Osteocyte (in vitro differentiated cells): ENCODE measurements at places on chromosomes 11 and 22. TPM values are rescaled to one million over a fixed set of nuclear protein-coding genes. Genes with fewer than 3 reads are reported as not detected.

DNA sequence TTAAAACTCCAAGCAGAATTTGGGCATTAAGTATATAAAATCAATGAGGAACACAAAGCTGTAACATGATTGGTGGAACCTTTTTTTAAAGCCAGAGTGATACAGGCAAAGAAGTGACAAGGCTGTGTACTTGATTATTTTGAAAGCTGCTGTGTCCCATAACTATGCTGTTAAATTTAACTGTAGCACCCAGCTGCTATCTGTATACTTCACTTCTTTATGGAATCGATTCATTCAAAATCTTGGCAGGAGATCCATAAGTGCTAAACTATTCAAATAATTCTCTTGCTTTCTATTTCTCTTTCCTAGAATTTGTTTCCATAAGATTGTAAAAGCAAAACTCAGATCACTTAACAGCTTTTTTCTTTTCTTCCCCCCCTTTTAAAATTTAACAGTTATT, 231.7 kb downstream of the DYNC2H1 start:
- no peak for DNase-seq

DNA sequence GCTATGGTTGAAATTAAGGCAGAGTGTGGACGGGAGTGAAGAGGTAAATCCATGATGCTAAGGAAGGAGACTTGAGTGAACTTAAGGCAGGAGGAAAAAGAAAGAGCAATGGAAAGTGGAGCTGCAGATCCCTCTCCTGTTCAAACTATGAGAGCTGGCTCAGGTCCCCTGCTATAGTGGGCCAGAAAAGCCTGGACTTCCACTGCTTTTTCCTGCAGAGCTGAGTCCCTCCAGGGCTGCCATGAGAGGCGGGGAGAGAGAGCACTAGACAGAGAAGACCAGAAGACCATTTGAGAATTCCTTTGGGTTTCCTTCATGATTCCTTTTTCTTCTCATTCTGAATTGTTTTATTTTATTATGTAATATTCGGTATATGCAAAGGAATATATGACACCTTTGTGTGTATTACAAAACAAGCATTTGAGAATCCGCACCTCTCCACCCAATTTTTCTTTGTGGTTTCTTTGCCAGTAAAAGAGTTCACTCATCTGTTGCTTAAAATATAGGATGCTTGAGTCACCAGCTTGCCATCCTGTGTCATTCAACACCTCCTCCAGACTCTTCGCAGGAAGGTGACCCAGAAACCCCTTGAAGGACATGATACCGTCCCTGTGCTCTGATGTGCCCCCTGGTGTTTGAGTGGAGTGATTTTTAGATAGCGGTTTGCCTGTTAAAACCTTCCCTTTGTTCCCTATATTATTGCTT, 24.4 kb downstream of the SREBF2 start:
- no peak for DNase-seq

GRCh38 chr11:10456519-10456918, 1.5 kb downstream of the AMPD3 start:
- DNase-seq: no peak

Gene CCDC15
- total RNA-seq: 1.3 and 1.8 TPM in 2 replicates
